Stimulated activated CD8-positive, alpha-beta memory T cell treated with anti-CD3 and anti-CD28 coated beads, Interleukin-7, amount 100 ng/mL, for 24 hours (primary cell): ENCODE measurements at places on chromosomes 2 and 18.

DNA sequence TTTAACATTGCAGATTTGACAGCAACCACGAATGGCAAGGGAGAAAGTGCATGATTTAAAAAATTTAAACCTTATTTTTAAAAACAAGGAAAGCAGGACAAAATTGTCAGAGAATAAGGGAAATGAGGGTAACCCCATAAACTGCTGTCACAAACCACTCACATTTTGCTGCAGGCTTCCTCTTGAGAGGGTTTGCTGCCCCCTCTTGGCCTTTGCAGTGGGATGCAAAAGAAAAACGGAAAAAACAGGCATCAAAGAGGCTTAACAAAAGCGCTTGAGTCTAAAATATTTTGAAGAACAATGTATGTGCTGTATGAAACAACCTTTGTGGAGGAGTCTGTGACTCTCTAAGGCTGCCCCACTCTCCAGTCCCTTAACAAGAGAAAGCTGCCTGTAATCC is 91.6 kb downstream of the TMX3 start:
- DNase-seq: no peak

GRCh38 chr18:55893948-55894347 is 306.0 kb upstream of the TCF4 start:
- DNase-seq: no peak

DNA sequence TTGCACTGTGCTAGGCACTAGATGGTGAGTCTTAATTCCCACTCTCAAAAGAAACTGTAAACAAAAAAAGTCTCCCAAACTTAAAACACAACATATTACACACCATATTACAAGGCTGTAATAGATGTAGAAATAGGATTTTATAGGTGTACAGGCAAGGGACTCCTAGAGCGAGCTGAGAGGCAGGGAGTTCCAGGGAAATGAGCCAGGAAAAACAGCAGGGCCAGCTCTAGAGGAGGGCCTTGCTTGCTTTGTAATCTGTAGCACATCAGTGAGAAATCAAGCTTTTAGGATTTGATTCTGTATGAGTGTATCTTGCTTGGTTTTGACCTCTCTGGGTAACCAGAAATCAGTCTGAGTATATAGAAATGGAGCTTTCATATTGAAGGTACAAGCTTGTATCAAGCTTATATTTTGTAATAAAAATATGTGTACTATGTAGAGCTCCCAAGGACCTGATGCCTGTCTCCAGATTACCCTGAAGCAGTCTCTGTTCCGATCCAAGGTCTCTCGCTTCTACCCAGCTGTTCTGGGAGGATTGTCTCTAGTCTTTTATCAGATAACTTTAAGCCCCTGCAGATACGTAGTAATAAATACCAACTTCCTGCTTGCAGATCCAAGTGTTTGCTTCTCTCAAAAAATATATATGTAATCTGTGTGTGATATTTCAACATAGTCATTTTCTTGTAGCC is 73.0 kb downstream of the MYO1B start:
- no peak for DNase-seq

DNA sequence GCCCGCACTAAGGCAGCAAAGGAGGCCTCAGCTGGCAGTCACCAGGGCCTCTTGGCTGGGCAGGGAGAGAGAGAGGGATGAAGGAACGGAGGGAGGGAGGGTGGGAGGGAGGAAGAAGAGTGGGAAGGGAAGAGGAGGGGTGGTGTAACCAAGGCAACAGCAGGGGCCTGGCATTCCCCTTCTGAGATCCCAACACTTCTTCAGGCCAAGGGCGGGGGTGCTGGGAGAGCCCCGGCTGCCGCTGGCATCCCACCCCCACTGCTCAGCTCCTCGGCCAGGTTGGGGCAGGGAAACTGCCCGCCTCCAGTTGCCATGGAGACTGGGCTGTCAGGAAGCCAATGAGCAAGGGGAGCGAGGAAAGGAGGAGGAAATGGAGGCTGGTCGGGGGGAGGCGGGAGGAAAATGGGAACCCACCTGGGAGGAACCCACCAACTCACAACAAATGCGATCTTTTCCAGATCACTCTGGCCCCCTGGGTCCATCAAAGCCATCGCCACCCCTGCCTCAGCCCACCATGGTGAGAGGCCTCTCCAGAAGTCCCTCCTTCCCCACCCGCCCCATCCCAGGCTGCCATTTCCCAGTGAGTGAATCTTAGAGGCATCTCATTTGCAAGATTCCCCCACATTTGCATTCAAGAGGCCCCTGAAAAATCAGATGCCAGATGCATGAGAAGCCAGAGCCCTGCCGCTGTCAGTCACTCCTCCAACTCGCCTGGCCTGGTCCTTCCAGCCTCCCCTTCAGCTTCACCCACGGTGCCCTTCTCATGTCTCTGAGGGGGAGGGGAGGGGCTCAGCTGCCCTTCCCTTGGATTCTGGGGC is 12.4 kb downstream of the SH2D6 start:
- no peak for DNase-seq

DNA sequence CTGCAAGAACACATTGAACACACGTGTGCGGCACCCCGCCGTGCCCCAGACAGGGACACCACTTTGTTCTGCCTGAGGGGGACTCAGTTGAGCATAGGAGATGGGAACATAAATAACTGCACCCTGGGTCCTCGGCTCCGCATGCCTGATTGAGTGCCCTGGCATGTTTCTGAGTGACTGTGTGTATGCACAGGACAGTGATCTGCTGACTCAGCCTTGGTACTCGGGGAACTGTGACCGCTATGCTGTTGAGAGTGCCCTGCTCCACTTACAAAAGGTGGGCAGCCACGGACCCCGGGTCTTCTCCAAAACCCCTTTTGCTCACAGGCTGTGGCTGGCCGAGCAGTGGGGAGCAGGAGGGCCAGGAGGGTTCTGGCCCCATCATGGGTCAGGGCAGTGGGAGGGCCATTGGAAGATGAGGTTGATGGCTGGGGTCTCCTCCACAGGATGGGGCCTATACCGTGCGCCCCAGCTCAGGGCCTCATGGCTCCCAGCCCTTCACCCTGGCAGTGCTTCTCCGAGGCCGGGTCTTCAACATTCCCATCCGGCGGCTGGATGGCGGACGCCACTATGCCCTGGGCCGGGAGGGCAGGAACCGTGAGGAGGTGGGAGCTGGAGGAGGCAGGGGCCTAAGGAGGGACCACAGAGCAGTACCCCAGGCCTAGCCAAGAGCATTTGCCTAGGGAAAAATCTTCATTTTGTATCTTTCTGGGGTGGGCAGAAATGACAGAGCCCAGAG is 16.9 kb downstream of the SH2D6 start:
- no peak for DNase-seq

GRCh38 chr2:65714866-65715265 is 282.5 kb upstream of the SPRED2 start:
- DNase-seq: no peak
